Sigmoid colon (tissue), 7 donors: ENCODE measurements at places on chromosomes 12 and 14. TPM values are rescaled to one million over a fixed set of nuclear protein-coding genes. Genes with fewer than 3 reads are reported as not detected.

ACOT4 gene
- 0.33 TPM for total RNA-seq

CPNE6 gene
- 1.8 TPM for total RNA-seq

KRT77 gene
- not detected for total RNA-seq

VPS33A gene
- total RNA-seq: 17.7 TPM

ZFYVE21 gene
- 92.4 TPM for total RNA-seq

SFSWAP gene
- 27.8 TPM for total RNA-seq

RAD9B gene
- total RNA-seq: 0.66 TPM

MON2 gene
- 71.7 TPM for total RNA-seq

DACT1 gene
- total RNA-seq: 16.1 TPM

MGP gene
- total RNA-seq: 1,009 TPM

C14orf180 gene
- 0.16 TPM for total RNA-seq

COCH gene
- total RNA-seq: 0.99 TPM

JPH4 gene
- 2.5 TPM for total RNA-seq

SLCO1B1 gene
- not detected for total RNA-seq

GALNT9 gene
- total RNA-seq: 3.5 TPM

CYP27B1 gene
- not detected for total RNA-seq

MSI1 gene
- not detected for total RNA-seq

NXPH4 gene
- total RNA-seq: not detected

CELA1 gene
- total RNA-seq: not detected

KLRG1 gene
- 1.2 TPM for total RNA-seq

TNS2 gene
- total RNA-seq: 111 TPM

PLEKHG7 gene
- not detected for total RNA-seq

CLEC1B gene
- total RNA-seq: not detected

SLC25A21 gene
- total RNA-seq: 1.1 TPM

SALL2 gene
- total RNA-seq: 13.3 TPM

GLIPR1L1 gene
- not detected for total RNA-seq

PRPH gene
- total RNA-seq: 40.5 TPM

B4GALNT3 gene
- total RNA-seq: 0.36 TPM

LHX5 gene
- total RNA-seq: not detected

FSCB gene
- total RNA-seq: not detected

GNG2 gene
- 29.6 TPM for total RNA-seq

ERG28 gene
- total RNA-seq: 8.9 TPM

ZNF641 gene
- total RNA-seq: 23.9 TPM

AMN gene
- total RNA-seq: not detected

KERA gene
- total RNA-seq: not detected

PARPBP gene
- total RNA-seq: 2.3 TPM

DPY19L2 gene
- 26.6 TPM for total RNA-seq

CNTN1 gene
- total RNA-seq: 7.6 TPM

CFAP251 gene
- 0.68 TPM for total RNA-seq

CALM1 gene
- 889 TPM for total RNA-seq

ARMH4 gene
- 6.6 TPM for total RNA-seq

NFE2 gene
- not detected for total RNA-seq

CACNA1C gene
- 213 TPM for total RNA-seq

RBMS2 gene
- total RNA-seq: 20.6 TPM
